ENCODE measurements at places on chromosomes 12 and 14. TPM values are rescaled to one million over a fixed set of nuclear protein-coding genes. Genes with fewer than 3 reads are reported as not detected.

The DACT1 gene
- 0.50 TPM for total RNA-seq

The TAS2R46 gene
- total RNA-seq: 1.4 TPM

The IFNG-AS1 gene
- total RNA-seq: 5.2 TPM

The CLEC4E gene
- total RNA-seq: not detected

The TRMT61A gene
- 7.8 TPM for total RNA-seq

The P2RX2 gene
- not detected for total RNA-seq

The PRICKLE1 gene
- 0.45 TPM for total RNA-seq

The KCNJ8 gene
- total RNA-seq: not detected

The KLRK1 gene
- total RNA-seq: 355 TPM

The CLEC2B gene
- total RNA-seq: 83.9 TPM

The PARP2 gene
- 28.3 TPM for total RNA-seq

The NANOG gene
- not detected for total RNA-seq

The AJUBA gene
- total RNA-seq: 1.3 TPM

The POTEG gene
- total RNA-seq: not detected

The GNB3 gene
- 2.6 TPM for total RNA-seq

DNA sequence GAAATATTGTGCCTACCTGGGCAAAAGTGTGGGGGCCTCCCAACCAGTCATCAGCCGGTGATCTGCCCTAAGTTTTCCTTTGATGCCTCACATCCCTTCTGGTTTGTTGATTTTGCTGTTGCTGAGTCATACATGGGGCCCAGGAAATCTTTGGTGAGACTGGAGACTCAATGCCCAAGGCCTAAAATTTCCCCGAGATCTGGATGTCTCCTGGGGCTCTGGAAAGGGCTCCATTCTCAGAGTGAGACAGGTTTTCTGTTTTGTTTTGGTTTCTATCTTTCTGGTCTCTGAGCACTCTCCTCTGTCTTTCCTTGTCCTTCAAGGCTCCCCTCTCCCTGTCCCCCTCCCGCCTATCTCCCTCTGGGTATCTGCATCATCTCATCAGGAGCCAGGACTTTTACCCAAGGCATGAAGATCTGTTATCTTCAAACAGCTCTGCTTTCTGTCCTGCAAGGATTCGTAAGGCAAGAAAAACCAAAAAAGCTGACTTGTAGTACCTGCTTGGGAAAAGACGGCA lies 152.8 kb upstream of the MAX start:
- no peak for DNase-seq

- DNase-seq: no peak
Measured at GRCh38 chr14:99891900-99892299, 98.7 kb downstream of the EML1 start.

DNA sequence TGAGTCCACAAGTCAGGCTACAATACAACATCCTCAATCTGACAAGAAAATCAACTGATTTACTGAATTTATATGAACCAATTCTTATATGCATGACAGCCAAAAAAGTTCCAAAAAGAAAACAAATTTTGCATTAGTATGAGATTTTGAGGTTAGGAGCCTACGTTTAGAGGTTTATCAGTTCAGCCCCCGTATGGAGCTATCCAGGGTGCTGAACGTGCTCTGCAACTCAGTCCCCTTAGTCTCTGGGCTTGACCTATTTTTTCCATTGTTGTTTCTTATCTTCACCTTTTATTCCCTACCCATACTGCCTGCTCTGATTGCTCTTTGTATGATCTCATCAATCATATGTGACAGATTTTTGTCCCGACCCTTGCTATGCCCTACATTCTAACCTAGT lies 693.0 kb downstream of the NRXN3 start:
- DNase-seq: peak; percentile 39

- no peak for DNase-seq
Measured at GRCh38 chr12:89476232-89476631, 48.4 kb downstream of the GALNT4 start.

- no peak for DNase-seq
Measured at GRCh38 chr12:90042920-90043641, 334.4 kb upstream of the ATP2B1 start.

DNA sequence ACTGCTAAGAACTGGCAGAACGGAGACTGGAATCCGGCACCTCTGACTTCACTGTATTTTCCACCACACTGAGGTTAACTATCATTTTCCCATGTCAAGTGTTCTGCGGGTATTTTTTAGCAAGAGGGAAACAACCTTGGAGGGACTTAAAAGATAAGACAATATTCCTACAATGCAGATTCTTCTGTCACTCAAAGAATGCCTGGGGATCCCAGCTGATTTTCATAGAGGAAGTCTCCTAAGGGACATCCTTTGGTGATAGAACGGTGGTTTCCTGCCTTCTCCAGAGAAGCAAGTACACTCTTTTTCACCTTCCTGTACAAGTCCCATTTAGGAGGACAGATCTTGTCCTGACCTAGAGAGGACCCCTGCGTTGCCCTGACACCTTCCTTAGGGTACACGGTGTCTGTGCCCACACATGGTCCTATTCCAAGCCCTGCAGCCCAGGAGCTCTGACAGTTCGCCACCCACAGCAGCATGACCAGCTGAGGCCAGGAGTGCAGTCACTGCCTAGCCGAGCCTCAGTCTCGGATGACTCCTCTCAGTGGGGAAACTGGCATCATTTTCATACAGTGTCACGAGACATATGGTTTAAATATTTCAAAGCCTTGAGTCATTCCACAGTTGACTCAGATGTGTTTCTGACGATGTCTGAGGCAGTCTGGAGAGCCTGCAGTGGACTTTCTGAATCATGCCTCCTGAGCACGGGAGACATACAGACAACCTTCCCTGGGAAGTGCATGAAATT lies 181.3 kb upstream of the FKBP4 start:
- DNase-seq: no peak

DNA sequence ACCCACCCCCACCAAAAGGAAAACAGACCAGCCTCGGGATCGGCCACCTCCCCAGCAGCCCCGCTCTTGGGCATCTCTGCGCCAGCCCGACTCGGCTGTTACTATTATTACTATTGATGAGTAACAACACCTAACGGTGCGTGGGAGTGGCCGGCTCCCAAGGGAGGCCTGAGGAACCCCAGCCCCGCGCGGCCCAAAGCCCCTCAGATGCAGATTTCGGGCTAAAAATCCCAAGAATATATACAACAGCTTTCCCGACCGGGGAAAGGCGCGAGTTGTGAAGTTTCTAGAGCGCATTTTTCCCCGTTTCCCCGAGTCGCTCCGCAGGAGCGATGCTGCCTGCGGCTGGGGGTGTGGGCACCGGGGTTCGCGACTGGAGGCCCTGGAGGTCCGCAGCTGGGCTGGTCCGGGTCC lies 565 bp downstream of the NT5DC3 start:
- DNase-seq: no peak

- no peak for DNase-seq
Measured at GRCh38 chr12:7695566-7696197, at the start of gene GDF3. TSS of gene GDF3 (minus strand) at chr12:7695775. CDS start at chr12:7695728, 47 bp downstream.

- no peak for DNase-seq
Measured at GRCh38 chr12:128693771-128694170, 130.0 kb downstream of the SLC15A4 start.

DNA sequence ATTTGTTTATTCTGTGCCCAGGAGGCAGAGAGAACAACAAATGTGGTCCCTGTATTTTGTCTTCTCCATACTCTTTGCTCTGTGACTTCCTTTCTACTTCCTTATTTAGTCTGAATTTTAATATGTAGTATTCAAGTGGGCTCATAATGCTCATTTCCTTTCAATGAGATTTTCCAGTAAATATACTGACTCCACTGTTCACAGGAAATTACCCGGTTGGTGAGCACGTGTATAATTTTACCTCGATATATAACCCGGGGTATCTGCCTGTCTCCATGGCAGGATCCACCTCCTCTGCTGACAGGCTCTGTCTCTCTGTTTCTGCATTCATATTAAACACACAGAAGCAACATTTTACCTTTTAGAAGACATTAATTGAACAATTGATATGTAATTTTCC lies 166.0 kb downstream of the SLC38A4 start:
- DNase-seq: no peak

GRCh38 chr12:94184995-94185719 lies 36.8 kb downstream of the PLXNC1 start:
- DNase-seq: no peak

- no peak for DNase-seq
Measured at GRCh38 chr12:544941-545635, 85.3 kb downstream of the B4GALNT3 start.

DNA sequence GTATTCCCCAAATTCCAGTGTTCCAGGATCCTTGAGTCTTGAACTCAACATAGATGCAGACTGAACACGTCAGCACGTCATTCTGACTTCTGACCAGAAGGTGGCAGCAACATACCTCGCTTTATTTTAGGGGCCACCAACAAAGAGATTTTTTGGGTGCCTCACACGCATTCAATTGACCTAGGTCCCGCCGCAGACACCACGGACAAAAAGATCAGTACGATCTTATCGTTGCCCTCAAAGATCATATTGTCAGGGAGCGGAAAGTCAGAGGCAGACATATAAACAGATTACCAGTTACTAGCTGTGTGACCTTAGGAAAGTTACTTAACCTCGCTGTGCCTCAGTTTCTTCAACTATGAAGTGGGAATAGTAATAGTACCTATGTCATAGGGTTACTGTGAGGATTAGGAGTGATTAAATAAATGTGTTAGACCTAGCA lies 6.5 kb upstream of the PRPH start:
- DNase-seq: peak; percentile 67

DNA sequence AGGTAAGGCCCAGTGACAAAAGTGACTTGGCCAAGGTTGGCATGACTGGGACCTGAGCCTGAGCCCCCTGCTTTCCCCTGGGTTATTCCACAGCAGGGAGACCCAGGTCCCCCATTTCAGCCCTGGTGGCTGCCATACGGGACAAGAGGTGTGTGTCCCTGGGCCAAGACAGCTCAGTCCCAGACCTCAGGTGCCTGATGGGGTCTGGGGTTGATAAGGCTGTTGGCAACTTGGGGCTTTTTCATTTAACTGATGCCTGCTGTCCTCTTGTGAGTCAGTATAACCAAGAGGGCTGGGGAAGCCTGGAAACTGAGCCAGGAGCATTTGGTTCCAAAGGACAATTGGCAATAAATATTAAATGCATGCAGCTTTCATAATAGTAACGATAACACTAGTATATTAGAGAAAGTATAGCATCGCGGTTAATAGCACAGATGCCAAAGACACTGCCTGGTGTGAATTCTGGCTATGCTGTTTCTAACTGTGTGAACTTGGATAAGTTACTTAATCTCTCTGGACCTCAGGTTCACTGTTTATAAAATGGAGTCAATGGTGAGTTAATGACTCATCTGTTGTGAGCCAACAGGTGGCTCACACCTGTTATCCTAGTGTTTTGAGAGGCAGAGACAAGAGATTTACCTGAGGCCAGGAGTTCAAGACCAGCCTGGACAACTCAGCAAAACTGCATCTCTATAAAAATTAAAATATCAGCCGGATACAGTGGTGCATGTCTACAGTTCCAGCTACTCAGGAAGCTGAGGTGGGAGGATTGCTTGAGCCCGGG lies 898 bp downstream of the SDSL start:
- no peak for DNase-seq

DNA sequence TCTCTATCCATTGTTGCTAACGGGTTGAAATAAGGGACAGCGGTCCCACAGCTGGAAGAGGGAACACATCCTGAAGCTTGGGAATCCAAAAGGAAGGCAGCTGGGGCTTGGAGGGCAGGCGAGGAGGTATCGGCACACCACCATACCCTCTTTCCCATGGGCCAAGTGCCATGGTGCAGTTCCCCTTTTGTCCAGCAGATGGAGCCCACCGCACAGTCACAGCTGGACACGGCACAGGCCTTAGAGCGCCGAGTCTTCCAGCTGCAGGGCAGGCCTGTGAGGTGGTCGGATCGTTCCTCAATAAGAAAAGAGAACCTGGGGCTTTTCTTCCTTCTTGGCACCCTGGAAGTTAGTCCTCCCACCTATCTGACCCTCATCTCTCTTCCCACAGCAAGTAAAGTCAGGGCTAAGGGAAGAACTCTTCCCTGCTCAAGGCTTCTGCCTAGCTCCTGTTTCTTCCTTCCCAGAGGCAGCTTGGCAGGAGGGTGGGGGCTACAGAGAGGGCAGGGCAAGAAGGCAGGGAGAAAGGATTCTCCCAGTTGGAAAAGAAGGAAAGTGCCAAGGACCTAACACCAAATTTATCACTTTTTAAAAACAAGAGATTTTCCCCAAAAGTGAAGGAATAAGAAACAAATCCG lies 8.6 kb downstream of the PPP1R1A start:
- peak; percentile 87 for DNase-seq

GRCh38 chr14:78412475-78412874 lies 242.3 kb downstream of the NRXN3 start:
- no peak for DNase-seq

GRCh38 chr14:61540931-61541330 lies 154.4 kb upstream of the HIF1A start:
- DNase-seq: no peak

DNA sequence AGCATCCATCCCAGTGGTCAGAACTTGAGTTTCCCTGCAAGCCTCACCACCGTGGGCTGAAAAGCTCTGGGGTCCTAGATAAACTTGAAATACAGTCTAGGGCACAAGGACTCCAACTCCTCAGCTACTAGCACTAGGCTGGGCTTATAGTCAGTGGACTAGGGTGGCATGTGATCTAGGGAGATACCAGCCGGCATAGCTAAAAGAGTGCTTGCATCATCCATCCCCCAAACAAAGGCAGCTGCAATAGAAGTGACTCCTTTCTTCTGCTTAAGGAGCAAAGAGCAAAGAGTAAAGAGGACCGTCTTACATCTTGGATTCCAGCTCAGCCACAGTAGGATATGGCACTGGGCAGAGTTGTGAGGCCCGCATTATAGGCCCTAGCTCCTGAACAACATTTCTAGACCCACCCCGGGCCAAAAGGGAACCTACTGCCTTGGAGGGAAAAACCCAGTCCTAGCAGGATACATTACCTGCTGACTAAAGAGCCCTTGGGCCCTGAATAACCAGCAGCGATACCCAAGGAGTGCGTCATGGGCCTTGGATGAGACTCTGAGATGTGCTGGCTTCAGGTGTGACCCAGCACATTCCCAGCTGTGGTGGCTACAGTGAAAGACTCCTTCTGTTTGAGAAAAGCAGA lies 17.9 kb upstream of the SOS2 start:
- no peak for DNase-seq

DNA sequence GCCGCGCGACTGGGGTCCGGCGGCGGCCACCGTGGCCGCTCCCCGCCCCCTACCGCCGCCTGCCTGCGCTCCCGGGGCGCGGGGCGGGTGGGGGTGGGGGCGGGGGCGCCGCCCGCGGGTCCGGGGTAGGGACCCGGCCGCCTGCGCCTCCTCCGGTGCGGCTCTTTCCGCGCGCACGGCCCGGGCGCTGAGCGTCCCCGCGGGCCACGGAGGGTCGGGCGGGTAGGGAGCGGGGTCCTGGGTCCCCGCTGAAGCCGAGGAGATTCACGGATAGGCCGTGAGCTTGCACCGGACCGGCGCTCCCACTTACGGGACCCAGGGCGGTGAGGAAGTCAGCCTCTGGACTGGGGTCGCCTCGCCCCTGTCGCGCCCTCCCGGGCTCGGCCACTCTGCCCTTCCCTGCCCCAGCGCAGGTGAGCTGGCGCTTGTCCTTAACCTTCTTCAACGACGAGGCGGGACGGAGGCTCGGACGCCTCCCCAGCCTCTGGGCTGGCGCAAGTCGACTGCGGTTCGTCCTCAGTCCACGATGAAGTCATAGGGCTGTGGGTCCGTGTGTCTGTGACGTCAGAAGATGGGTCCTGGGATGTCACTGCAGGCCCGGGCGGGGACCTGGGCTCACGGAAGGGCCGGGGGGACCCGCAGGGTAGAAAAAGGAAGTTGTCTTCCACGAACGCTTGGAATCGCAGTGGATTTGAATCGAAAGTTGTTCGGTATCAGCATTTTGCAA lies 514 bp downstream of the FBXO34 start:
- DNase-seq: peak; percentile 75
